ENCODE measurements at places on chromosomes 11 and 22. TPM values are rescaled to one million over a fixed set of nuclear protein-coding genes. Genes with fewer than 3 reads are reported as not detected.

DNA sequence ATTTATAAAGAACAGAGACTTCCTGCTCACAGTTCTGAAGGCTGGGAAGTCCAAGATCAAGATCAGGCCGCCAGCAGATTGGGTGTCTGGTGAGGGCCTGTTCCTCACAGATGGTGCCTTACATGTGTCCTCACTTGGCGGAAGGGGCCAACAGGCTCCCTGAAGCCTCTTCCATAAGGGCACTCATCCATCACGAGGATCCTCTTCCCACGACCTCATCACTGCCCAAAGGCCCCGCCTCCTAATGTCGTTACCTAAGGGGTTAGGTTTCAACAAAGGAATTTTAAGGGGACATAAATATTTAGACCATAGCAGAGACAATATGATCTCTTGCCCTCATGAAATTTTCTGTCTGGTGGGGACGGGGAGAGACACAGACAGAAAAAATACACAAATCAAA, 18.6 kb downstream of the TP53AIP1 start:
- no peak for DNase-seq

DNA sequence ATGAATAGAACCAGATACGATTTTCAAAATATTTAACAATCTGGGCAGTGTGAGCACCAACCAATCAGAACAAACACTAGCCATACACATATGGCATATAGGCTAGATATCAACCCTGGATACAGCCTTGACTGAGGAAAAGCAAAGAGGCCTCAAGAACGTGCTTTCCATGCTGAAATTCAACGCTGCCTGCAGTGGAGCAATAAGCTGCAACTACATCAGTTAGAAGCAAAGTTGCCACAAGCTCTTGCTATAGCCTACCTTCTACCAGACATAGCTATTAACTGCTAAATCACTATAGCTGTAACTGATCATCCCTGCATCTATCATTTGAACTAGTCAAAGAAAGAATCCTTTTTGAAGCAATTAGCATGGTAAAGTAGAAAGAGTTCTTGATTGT, 42.5 kb downstream of the DENND5A start:
- no peak for DNase-seq

DNA sequence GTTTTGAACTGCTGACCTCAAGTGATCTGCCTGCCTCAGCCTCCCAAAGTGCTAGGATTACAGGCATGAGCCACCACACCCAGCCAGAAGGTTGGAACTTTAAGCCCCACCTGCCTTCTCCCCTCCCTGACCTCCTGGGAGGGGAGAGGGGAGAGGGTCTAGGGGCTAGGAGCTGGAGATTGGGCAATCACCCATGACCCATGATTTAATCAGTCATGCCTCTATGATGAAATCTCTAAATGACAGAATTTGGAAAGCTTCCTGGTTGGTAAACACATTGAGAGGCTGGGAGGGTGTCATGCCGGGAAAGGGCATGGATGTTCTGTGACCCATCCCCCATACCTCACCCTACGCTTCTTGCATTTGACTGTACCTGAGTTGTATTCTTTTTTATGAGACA, 17.1 kb upstream of the TFIP11 start:
- no peak for DNase-seq

- peak; percentile 64 for DNase-seq
Measured at GRCh38 chr11:81237139-81237538, 1496.5 kb downstream of the FAM181B start.

Gene PIWIL4
- 3.4 TPM for total RNA-seq

Gene RELA
- total RNA-seq, result 29.4 TPM

Measured in spinal cord (tissue), 10 donors.